ENCODE measurements at places on chromosomes 16 and 17.

GRCh38 chr16:89344846-89345611 lies 127.5 kb downstream of the ZNF778 start:
- no peak for DNase-seq

DNA sequence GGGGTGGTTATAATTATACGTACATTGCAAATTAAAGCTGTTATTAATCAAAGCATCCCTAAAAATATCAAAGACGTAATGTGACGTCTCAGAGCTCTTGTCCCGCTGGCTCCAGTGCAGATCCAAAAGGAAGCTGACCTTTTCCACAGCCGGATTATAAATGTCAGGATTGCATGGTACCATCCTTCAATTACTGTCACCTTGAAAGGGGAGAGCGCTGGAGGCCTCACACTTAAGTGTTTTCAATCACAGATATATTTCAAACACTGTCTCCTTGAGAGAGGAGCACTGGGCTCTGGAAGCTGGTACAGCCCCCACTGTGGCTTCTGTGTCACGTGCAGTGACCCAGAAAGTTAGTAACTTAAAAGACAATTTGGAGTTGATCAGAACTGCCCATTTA lies 94.2 kb downstream of the AIPL1 start:
- no peak for DNase-seq

GRCh38 chr17:34259146-34259545 lies 4.1 kb downstream of the CCL2 start:
- DNase-seq = no peak

DNA sequence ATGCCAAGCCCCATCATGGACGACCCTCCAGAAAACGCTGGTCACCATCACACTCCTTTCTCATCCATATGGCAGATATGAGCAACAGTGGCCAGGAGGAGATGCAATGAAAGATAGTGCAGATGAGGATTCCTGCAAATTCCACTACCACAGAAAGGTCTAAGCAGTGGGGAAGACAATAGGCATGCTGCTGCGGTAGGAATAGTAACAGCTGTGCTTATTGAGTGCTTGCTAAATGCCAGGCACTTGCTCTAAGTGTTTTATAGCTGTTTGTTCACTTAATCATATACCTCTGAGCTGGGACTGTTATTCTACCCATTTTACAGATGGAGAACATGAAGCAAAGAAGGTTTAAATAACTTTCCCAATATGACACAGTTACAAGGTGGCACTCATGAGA lies 46.6 kb upstream of the AKAP1 start:
- no peak for DNase-seq

DNA sequence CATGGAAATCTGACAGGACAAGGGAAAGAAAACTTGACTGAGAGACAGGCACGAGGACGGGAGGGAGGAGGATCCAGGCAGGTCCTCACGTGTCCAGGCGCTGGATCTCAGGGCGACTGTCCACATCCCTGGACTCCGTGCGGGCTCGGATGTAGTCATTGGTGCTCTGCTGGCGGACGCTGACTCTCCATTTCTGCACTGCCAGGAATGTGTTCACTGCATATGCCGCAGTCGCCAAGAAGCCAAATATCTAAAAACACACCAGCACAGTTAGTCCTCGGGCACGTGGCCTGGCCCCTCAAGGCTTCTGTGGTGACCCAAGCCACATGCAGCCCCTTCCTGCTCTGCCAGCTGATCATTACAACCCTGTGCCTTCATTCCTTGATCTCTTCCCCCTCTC lies 17.5 kb downstream of the CMTM3 start:
- DNase-seq = no peak

- DNase-seq = no peak
Measured at GRCh38 chr17:76597156-76598003, 11.7 kb upstream of the ST6GALNAC2 start.

DNA sequence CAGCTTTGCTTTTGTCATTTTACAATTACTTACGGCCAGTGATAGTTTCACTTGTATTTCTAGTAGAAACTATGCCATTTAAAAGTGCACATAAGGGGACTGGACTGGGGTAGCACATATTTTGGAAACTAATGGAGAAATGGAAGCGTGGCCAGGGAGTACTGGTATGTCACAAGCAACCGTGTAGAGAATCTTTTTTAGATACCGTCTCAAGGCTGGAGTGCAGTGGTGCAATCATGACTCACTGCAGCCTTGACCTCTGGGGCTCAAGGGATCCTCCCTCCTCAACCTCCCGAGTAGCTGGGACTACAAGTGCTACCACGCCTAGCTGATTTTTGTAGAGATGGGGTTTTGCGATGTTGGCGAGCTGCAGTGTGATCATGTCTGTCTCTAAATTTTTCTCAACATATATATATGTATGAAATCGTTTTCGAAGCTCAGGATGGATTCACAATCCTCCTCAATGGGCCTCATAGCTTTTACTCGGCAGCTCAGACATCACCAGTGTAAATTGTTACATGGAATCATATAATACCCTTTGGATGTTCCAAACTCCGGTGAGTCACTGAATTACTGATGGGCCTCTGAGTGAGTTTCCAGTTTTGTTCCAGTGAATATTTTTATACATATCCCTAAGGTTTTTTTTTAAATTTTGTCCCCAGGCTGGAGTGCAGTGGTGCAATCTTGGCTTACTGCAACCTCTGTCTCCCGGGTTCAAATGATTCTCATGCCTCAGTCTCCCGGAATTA lies 51.7 kb downstream of the ZNF778 start:
- DNase-seq = no peak

DNA sequence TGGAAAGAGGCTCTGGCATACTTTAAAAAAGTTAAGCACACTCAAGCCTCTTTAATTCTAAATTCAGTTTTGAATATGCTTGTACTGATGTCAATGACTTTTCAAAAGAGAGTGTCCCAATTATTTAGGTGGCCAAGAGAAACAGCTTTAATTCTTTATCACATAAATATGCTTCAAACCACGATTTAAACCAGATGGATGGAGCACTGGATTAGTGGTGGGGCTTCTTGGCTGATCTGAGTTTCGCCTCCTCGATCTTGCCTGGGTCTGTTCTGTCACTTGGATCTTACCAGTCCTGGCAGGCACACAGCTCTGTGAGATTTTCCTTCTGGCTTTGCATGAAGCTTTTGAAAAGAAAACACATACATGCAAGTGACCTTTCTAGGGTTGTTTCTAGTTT lies 467.8 kb downstream of the MAF start:
- no peak for DNase-seq

GRCh38 chr17:1077581-1077985 lies 80.7 kb downstream of the TIMM22 start:
- DNase-seq = no peak

DNA sequence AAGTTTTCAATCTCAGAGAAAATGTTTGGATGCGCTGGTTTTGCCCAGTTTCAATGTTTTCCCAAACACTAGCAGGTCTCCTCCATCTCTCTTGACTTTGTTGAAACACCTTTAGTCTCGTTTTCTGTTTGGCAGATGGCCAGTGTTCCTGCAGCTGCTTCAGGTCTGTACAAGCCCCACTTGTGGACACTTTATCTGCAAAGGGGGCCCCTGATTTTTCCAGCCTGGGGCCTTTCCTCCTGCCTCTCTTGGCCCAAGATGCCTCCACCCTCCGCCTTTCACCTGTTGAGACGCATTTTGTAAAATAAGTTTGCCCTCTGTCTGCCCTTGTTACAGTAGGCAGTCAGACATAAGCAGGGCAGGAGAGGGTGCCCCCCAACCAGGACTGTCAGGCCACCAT lies 21.8 kb upstream of the PRM1 start:
- DNase-seq = no peak

DNA sequence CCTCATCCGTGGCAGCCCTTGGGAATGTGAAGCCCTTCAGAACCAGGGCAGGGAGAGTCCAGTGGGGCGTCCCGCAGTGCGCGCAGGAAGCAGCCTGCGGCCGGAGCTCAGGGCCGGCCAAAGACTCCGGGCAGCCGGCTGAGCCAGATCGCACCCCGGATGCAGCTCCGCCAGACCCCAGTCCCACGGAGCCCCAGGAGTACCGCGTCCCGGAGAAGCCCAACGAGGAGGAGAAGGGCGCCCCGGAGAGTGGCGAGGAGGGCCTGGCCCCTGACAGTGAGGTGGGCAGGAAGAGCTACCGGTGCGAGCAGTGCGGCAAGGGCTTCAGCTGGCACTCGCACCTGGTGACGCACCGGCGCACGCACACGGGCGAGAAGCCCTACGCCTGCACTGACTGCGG lies 6.9 kb downstream of the ZNF205 start:
- no peak for DNase-seq

- DNase-seq = no peak
Measured at GRCh38 chr16:66538910-66539309, 11.0 kb downstream of the TK2 start.

GRCh38 chr17:4601326-4601725 lies 17.0 kb downstream of the SMTNL2 start:
- no peak for DNase-seq

DNA sequence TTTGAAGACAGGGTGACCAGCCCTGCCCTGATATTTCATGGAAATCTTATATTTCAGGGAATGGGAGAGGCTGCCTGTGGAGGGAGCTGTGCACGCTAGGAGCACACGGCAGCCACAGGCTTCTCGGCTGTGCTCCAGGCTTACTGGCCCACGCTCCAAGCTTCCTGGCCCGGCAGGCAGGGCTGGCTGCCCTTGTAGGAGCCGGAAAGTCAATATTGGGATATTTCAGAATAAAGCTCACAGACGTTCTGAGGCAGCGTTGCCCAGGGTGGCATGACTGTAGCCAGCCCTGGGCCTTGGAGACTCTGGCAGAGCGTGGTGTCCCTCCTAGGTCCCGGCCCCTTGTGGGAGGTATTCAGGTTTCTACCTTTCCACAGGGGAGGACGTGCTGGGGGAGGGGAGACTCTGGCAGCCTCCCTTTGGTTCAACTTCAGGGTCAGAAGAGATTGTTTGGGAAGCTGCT lies 95.6 kb downstream of the NPIPB11 start:
- DNase-seq = no peak
